ENCODE measurements at places on chromosomes 3 and 15.

DNA sequence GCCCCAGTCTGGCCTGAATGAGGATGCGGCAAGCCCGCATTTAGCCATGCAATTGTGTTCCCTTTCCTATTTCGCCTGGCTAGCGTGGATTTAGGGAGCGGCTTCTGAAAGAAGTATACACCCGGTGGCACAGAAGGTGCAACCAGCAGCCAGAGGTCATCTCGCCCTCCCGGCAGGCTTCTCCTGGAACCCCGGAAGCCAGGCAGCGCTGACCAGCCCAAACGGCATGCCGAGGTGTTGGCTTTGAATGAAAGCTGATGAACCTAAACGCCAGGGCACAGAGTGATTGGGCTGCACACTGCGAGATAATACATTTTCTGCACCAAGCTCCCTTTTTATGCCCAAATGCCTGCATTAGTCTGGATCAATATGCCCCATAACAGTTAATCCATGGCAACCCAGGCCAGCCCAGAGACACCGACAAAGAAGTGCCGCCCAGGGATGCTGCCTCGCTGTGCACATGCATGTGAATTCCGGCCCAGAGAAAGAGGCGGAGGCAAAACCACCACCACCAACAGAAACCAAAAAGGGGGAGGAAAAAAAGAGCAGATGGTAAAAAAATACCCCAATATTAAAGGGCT, 1.4 kb downstream of the SRGAP3 start:
- no peak for DNase-seq

GRCh38 chr15:41435037-41435786, 18.3 kb downstream of the RTF1 start:
- DNase-seq: no peak

- no peak for DNase-seq
These were observed 5.1 kb upstream of the TASOR start for GRCh38 chr3:56688191-56688590.

DNA sequence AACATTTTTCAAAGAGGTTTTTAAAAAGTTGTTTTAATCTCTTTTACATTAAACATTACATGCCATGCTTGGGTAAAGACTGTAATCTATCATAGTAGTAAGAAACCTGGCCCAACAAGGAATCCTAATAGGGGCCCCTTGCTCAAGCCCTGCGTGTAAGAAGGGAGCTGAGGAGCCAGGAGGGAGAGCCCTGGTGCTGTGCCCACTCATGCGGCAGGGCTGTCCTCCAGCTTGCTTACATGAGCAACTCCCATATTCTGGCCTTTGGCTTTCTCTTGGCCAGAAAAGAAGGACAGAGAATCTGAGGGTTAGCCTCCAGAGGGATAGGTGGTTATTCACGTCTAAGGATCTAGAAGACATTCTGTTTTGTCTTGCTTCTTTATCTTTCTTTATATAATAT, 49.8 kb downstream of the KBTBD12 start:
- DNase-seq: no peak

- DNase-seq: no peak
These were observed 488 bp downstream of the THSD4 start for GRCh38 chr15:71115567-71116351.

DNA sequence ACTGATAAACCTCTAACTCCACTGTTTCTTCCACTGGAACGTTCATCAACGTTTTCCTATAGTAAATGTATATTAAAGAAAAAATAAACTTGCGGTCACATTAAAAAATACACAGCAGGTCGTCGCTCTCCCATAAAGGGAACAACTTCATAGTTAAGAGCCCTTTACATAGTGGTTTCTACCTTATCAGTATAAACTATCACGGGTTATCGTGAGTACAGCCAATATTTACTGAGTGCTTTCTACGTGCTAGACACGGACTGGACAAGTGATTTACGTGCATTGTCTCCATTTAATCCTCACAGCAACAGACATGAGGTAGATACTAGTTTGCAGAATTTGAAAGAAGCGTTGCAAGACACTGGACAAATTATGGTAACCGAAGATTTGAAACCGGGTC, 964 bp upstream of the TASOR start:
- no peak for DNase-seq

- no peak for DNase-seq
These were observed 31.1 kb downstream of the LSM3 start for GRCh38 chr3:14209581-14210289.

DNA sequence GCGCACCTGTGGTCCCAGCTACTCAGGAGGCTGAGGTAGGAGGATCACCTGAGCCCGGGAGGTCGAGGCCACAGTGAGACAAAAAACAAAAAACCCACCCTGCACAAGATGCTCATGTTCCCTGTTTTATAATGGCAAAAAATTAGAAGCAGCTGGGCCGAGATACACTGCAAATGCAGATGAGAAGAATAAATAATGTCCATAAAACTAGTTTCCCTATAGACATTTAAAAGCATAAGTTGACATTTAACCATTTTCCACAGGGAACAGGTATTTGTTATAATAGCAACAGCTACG, 537 bp upstream of the SCAP start:
- DNase-seq: no peak

DNA sequence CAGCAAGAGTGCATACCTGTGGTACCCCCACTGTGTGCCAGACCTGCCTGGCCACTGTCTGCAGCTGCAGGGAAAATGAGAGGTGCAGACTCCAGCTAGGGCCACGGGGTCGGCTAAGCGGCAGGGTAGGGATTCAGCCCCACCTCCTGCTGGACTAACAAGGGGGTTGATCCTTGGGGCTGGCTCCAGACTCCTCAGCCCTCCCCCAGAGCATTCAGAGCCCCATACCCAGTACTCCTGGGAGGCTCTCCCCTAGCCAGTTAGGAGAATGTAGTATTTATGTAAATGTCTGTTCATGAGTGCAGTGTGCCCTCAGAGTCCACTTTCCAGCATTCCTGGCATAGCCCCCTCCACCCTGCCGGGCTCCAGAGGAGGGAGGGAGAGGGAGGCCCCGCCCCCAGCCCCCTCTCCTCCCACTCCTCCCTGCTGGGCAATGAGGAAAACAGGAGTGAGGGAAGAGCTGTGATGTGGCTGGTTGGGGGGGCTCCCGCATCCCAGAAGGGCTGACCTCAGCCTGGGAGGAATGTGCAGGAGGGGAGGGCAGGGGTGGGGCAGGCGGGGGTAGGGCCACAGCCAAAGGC, 4.5 kb upstream of the SEMA3B start:
- no peak for DNase-seq

GRCh38 chr3:129491794-129492193, 36.6 kb upstream of the RHO start:
- DNase-seq: no peak

- no peak for DNase-seq
These were observed 321.6 kb upstream of the DNAJC19 start for GRCh38 chr3:181311186-181311585.

DNA sequence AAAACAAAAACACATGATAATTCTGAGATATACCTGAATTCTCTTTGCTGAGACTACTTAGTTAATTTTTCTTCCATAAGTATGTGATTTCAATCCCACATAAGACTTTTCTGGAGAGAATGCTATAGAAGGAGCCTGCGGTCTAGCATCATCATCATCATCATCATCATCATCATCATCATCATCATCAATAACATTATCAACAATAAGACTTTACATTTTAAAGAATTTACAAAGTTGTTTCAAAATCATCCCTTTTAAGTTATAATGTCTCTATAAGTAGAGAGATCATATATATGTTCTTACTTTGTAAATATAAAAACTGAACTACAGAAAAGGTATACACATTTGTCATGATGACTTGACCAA, 965.3 kb downstream of the ROBO1 start:
- no peak for DNase-seq

DNA sequence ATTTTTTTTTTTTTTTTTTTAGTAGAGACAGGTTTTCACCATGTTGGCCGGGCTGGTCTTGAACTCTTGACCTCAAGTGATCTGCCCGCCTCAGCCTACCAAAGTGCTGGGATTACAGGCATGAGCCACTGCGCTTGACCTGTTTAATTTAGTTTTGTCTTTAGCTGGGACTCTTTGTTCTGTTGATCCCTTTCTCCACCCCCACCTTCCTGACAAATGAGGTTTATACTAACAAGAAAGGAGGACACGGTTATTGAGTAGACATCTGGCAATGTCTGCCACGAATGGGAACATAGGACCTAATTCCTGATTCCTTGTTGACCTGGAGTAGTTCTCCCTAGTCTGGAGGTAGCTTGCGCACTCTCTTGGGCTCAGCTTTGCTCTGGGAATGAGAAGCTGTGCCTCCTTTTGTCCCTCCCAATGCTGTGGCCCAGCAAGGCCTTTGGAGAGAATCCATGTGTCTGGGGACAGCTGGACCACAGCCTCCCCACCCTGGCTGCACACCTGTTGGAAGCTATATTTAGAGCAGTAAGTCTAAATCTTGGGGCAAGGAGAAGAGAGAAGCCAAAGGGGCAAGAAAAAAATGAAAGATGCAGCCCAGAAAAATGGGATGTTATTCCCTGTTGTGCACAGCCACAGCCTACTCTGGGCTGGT, 53.2 kb upstream of the ADPGK start:
- no peak for DNase-seq

GRCh38 chr3:159616234-159616825, 372.3 kb upstream of the IL12A start:
- no peak for DNase-seq

- DNase-seq: no peak
These were observed 1239.5 kb downstream of the SI start for GRCh38 chr3:163838769-163839168.

DNA sequence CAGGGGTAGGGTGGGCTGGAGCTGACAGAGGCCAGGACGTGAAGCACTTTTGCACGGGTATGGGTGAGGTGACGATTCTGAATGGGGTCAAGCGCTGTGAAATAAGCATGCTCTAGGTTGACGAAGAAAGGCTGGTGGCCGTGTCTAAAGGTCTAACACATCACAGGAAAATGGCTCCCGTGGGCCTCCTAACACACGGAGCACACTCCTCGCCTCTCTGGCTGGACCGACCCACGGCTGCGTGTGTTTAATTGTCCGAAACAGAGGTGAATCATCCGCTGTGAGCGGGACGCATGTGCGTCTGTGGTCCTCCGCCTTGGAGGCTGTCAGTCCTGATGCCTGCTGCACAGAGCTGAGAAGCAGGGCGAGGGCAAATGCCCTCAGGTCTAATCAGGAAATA, 130.6 kb downstream of the NSMCE3 start:
- DNase-seq: no peak

DNA sequence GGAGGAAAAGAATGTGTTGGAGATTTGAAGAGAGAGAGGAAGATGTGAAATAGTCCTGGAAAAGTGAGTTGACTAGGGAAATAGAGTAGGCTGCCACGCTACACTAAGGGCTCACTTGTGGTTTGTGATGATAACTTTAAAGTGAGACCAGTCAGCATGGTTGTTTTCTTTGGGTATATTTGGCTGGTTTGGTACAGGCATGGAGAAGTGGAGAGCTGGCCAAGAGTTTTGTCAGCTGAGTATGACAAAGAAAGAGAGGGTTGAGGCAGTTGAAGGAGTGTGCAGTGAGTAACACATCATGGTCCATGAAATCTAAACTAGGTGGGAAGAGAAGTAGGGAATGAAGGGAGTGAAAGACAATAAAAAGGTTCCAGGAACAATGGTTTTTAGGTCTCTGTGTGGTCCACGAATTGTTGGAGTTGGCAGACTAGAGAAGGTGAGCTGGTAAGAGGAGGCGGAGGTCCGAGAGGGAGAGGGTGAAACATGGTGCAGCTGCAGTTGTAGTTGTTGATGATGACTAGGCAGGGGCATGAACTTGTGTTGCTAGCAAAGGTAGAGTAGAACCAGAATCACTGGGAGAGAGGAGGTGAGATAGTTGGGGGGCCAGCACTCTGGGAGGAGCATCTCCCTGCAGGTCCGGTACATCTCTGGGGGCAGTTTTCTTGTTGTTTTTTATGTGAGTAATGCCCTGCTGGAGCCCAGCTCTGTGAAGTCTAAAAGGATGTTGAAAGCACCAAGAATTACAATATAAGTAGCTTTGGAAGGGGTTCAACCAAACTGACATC, 21.0 kb downstream of the ZNF80 start:
- DNase-seq: no peak
